ENCODE measurements at places on chromosomes 6 and 20. TPM values are rescaled to one million over a fixed set of nuclear protein-coding genes. Genes with fewer than 3 reads are reported as not detected.

The SIRPD gene
- total RNA-seq = not detected

The IL17A gene
- total RNA-seq = not detected

The HIVEP2 gene
- total RNA-seq = 6.6 TPM

The CGA gene
- total RNA-seq = not detected

The C6orf15 gene
- not detected for total RNA-seq

The MAPK13 gene
- total RNA-seq = 12.3 TPM

The GATA5 gene
- total RNA-seq = 0.73 TPM

- DNase-seq = no peak
Measured at GRCh38 chr20:50873585-50873984, 57.7 kb downstream of the ADNP start.

DNA sequence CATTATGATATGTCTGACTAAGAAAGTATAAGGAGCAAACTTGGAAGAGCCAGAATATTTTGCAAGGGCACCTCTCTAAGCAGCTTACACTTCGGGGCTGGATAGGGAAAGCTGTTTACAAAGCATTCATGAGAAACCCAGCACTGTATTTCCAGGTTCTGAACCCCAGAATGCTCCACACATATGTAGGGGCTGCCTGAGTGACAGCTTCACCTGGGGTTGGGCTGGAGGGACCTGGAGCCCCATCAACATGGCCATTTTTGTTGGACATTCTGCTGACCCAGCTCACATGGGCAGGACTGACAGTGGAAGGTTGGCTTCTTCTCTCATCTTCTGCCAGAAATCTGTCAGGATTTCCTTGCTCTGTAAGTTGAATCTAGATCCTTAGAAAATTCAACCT lies 197.1 kb upstream of the SSTR4 start:
- no peak for DNase-seq

DNA sequence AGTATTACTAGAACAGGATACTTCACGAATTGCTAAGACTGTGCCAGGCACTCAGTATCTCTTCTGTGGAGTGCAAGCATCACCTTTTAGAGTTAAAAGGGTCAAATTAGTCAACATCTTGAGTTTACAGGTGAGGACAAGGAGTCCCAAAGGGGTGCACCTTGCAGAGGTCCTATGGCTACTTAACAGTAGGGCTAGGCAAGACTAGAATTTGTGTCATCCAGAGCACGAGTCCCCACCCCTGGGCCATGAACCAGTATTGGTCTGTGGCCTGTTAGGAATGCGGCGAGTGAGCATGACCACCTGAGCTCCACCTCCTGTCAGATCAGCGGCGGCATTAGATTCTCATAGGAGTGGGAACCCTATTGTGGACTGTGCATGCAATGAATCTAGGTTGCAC lies 10.5 kb upstream of the DSTN start:
- no peak for DNase-seq

- no peak for DNase-seq
Measured at GRCh38 chr6:13005994-13006393, 289.4 kb downstream of the PHACTR1 start.

DNA sequence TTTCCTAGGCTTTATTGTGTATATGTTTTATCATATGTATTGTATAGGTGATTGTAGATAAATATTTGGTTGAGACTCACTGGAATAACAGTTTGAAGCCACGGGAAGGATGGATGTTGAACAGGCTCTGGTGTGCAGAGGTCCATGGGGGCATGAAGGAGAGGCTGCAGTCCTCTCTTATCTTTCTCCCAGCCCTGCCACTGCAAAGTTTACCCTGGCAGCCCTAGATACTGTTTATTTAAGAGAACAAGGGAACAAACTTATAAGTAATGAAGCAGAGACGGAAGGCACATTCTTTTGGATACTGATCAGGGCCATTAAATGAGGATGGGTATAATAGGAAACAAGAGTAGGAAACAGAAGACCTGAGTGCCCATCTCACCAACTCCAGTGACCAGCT lies 103.6 kb upstream of the SCGN start:
- no peak for DNase-seq

- DNase-seq = no peak
Measured at GRCh38 chr6:52992980-52993920, 1.8 kb downstream of the GSTA4 start.

GRCh38 chr6:109477725-109478124 lies 5.3 kb downstream of the ZBTB24 start:
- no peak for DNase-seq

DNA sequence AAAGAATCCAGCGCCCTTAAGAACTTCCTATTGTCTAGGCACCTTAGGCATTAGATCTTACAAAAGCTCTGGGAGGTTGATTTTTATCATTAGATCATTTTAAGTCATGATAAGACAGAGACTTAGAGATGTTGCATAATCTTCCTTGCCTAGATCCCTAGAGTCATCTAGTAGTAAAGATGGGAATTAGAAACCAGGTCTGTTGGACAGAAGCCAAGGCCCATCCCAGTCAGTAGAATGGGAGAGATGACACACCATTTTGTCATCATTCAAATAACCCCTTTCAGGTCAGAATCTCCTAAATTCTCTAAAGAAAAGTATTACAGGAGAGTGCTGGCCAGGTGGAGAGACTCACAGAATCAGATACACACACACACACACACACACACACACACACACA lies 579.1 kb downstream of the BMP2 start:
- DNase-seq = no peak

GRCh38 chr6:128929869-128930268 lies 46.9 kb downstream of the LAMA2 start:
- DNase-seq = peak; percentile 9

DNA sequence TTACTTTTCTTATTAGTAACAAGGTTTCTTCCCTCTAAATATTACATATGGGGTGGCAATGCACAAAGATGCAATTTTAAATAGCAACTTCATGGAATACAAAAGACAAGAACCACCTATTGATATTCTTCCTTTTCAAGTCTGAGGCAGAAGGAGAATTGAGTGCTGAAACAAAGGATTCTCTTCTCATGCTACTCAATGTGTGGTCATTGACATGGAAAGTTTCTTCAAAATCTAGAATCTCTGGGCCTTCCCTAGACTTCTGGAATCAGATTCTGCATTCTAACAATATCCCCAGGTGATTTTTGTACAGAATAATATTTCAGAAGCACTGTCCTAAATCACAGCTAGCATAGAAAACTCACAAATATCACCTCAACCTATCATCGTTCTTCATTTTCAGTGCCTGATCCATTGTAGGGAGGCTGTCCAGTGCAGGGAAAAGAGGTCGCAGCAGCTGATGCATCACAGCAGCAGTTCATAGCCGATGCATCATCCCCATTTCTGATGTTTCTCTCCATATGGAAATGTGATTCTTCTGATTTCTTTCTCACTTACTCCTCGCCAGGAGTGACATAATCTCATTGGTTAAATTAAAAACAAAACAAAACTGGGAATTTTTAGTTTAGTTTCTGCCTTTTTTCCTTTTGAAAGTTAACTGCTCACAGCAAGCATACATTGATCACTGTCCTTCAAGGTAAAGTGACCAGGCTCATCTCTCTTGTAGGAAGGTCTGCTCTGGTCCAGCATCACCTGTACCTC lies 139.5 kb upstream of the FAM83B start:
- peak; percentile 20 for DNase-seq

DNA sequence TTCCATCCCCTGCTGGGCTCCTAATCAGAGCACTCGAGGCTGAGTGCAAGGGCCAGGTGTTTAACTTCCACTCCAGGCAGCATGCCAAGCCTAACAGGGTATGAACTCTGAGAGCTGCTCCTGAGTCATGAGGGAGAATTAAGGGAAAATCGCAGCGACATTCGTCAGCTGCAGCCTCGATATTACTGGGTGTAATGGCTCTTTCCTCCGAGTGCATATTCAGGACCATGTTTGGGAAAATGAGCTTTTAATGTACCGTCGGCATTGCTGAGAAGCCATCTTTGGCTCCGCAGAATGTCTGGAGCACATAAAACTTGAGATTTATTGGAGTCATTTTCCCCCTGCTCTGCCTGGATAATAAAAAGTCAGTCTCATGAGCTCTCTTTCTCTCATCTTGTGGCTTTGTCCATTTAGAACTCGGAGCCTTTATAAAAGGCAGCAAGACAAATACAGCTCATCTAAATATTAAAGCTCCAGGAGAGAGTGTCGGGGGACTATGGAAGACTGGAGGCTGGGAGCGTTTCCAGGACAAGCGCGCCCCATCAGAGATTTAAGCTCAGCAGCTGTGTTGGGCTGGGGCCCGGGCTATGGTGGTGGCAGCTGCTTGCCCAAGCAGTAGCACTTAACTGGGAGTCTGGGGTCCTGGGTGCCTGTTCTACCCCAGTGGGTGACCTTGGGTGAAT lies 103.7 kb downstream of the TOX2 start:
- no peak for DNase-seq

DNA sequence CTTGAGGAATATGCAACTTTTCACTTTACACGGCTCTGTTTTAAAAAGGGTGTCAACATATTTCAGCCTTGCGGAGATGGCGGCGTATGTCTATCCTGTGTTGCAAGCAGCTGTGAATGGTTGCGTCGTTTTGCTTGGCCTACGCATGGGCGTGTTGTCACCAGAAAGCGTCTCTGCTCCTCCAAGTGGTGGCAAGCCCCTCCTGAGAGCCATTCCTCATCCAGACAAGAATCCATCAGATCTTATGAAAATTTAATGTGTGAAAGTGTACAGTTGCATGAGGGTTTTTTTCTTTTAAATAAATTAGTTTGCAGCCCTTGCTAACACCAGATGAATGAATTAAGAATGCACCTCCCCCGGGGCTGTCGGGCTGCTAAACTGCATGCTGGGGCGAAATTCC lies 114.4 kb downstream of the PHACTR3 start:
- no peak for DNase-seq

DNA sequence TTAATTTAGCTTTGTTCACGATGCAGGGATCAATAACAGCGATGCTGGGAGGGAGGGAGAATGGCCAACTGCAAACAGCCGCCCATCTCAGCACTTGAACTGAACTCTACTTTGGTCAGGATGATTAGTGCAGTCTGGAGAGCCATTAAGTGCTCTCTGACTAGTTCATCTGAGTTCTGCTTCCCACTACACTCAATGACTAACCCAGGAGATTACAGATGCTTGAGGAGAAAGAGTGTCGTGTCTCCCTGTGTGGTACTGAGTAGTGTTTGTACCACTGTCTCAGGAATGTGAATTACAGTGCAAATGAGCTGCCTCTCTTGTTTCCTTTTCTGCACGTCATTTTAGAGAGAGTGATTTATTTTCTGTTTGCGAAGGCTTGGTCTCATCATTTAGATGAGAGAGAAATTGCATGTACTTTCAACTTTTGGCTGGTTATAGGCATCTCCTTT lies 23.5 kb downstream of the CARMIL1 start:
- no peak for DNase-seq

- no peak for DNase-seq
Measured at GRCh38 chr6:168983925-168984324, 269.7 kb downstream of the THBS2 start.

GRCh38 chr6:72579865-72580264 lies 42.0 kb upstream of the KCNQ5 start:
- DNase-seq = no peak

DNA sequence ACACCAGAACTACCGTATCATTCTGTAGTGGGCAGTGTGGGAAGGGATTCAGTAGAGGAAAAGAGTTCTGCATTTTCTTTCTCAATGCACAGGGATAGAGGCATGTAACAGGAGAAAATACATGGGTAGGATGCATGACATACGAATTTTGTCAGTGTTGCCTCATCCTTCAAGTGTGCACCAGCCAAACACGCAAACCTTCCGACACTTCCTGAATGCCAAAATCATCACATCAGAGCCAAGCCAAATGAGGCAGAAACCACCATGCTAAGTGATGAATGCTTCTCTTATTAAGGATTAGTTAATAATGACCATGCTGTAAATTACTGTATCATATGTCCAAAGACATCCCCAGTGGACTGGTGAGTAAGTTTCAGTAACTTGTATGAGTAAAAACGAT lies 27.3 kb downstream of the RAMACL start:
- DNase-seq = no peak

All from GM23338 (cell line).